ENCODE measurements at places on chromosomes 3 and 15.

GRCh38 chr15:76204916-76205460, 106.3 kb downstream of the ETFA start:
- no peak for DNase-seq

GRCh38 chr3:72821161-72821781, 27.0 kb downstream of the SHQ1 start:
- peak; percentile 52 for DNase-seq

DNA sequence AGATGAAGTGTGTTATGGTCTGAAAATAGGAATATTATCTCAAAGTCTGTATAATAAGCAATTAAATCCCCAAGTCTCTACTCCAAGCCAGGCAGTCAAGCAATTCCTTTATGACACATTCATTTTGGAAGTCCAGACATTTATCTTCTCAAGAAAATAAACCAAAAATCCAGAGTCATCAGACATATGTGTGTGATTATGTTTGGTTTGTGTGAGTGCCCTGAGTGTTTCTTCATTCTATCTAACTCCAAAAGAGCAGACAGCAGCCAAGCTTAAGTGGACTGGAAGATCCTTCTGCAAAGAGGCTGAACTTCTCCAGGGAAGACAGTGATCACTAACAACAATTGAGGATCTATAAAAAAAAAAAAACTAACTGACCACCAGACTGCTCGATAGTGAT, 239.8 kb downstream of the STAG1 start:
- no peak for DNase-seq

DNA sequence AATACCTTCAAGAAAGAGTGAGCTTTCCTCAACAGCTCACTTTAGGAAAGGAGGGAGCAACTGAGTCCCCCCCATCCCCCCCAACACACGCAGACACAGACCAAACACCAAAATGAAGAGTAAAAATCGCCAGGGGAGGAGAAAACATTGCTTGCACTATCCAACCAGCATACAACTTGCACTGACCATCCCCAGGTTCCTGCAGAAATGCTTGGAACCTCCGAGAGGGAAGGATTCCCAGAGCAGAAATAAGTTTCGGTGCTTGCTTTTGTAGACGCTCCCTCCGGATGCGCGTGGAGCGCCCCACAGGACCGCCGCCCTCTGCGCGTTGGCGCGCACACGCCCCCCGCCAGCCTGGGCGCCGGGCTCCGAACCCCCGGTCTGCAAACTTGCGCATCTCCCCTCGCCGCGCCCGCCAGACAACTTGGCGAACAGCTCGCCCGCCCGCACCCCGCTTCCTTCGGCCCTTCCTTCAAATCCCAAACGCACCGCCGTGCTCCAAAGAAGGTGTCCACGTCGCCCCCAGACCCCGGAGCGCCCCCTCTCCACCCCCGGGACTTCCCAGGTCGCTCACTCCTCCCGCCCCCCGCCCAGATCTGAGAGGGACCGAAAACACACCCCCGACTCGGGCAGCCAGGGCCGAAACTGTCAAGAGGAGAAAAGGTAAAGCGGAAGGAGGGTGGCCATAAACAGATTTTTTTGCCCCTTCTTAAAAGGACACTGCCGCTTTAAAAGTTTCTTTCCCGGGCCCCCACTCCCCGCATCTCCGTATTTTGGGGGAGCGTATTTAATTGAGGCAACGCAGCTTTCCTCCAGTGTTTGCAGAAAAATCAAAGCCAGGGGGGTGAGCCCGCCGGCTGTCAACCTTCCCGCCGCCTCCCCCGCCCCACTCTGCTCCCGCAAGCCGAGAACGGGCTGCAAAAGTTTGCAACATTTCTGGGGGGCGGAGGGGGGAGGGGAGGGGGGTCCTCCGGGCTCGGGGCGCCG, 859 bp downstream of the RORA start:
- peak; percentile 8 for DNase-seq

GRCh38 chr3:74643636-74644035, 29.2 kb upstream of the CNTN3 start:
- no peak for DNase-seq

DNA sequence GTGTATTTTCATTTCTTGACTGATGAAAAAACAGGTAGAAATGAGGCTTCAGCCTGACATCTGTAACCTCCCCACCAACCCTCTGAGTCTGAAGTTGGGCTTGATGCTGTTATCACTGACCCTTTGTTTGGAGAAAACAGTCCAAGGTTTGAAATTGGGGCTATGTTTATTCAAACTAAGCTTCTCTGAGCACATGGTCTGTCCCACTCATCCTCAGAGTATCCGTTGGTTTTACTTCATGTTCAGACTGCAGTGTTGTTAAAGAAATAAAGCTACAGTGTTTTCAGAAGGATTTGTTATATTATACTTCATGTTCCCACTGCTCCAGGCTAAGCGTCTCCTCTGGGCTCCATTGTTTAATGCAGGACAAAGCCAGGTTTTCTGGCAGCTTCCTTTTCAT, 6.0 kb downstream of the MAPKBP1 start:
- no peak for DNase-seq

DNA sequence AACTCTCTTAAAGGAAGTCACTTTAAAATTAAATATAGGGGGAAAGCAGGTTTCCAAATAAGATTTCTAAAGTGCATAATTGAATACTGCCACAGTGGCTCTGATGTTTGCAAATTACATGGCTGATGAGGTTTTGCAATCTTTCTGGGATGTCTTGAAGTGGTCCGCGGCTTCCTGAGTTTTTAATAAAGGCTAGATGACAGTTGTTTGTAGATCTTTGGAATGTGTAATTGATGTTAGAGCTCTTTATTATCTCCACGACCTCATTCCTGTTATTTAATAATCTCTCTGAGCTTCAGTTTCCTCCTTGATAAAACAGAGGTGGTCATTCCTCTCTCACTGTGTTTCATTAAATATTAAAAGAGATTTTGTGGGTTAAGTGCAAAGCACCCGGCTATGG, 27.0 kb upstream of the CEMIP start:
- no peak for DNase-seq

- no peak for DNase-seq
These were observed 47.4 kb upstream of the WNT7A start for GRCh38 chr3:13927295-13927694.

GRCh38 chr3:138118612-138119422, 3.4 kb upstream of the DZIP1L start:
- peak; percentile 70 for DNase-seq

DNA sequence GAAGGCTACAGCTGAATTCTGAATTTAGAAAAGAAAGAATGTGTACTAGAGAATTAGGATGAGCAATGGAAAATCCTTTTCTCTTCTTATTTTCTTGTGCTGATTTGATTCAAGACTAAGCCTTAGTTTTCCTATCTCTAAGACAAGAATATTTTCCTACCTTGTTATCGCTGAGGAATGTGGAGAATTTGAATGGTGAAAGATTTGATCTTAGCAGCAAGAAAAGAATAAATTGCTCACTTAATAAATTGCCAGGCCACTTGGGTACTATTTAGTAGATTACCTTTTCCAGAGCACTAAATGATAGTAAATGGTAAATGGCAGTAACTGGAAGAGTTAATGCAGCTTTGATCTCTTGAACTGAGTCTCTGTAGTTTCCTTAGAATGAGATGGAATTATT, 145.7 kb upstream of the MEIS2 start:
- DNase-seq: no peak

- no peak for DNase-seq
These were observed 204.6 kb downstream of the GABRG3 start for GRCh38 chr15:27175472-27176153.

GRCh38 chr15:57167821-57168395, 208.4 kb upstream of the CGNL1 start:
- peak; percentile 80 for DNase-seq

DNA sequence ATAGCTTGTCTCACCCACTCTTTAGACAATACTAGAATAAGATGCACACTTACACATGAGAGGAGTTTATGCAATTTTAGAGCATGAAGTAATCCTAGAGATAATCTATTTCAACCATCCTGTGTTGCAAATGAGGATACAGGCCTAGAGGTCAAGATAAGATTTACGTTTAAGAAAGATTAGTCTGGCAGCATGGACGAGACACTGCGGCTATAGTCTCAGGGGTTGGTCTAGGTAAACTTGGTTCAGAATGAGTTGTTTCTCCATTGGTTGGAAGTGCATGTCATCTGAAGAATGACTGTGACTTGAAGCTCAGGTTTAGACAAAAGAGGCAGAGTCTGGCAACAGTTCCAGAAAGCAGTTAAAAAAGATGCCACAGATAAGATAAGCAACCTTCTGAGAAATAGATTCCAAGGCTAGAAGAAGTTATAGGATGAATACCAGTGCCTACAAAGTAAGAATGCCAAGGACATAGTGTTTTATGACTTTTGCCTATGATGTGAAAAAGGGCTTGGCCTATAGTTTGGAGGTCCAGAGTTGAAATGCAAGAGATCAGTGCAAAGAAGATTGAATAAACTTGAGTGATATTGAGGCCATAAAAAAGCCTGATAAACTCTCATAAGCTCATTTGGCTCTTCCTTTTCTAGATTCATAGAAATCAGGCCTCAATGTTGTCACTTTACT, 631.0 kb downstream of the SQOR start:
- no peak for DNase-seq

- DNase-seq: no peak
These were observed 749.8 kb downstream of the NAALADL2 start for GRCh38 chr3:175608911-175609310.

DNA sequence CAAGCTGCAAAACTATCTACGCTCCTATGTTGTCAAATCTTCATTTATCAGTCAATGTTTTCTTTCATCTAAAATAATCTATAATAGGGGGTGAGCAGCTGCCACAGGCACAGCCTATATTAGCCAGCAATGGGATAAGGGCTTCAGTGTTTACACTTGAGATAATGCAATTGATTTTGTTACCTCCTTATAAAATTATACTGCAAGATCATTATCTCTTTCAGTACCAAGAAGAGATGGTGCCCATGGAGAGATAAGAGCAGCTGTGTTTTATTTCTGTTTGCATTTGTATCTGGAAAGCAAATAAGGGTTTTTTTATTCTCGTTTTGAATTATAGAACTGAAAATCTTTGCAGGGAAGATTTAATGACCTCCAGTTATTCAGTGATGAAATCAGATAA, 68.9 kb downstream of the PLD1 start:
- DNase-seq: no peak

- no peak for DNase-seq
These were observed 15.8 kb downstream of the TGM4 start for GRCh38 chr3:44890258-44890657.

- DNase-seq: no peak
These were observed 207.7 kb downstream of the PLOD2 start for GRCh38 chr3:145953316-145953715.

DNA sequence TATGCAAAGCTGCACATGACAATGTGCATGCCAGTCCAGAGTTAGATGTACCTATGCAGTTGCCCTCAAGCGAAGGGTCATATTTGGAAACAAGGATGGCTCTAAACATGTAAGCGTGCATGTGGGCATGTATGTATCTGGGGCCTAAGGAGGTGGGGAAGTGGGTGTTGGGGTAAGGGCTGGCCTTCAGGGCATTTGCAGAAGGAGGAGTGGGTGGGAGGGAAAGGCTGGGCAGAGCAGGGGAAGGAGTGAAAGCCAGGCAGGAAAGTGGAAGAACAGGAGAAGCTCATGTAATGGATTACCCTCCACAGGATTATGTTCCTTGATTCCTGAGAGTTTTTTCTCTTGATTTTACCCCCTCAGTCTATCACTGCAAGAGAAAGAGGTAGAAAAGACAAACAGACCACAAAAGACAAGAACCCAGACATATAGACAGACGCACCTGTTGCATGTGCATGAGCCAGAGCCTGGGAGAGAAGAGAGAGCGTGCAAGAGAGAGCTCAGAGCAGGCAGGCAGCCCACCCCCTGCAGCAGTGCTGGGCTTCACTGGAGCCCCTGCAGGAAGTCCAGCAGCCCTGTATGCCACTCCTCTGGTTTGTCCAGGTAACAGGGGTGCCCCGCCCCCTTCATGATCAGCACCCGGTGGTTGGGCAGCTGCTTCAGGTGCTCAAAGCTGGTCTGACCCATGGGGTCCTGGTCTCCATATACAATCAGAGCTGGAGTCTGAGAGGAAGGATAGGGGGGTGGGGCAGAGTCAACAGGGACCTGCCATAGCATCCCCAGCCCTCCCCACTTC, 1.8 kb upstream of the PCBP4 start:
- no peak for DNase-seq

DNA sequence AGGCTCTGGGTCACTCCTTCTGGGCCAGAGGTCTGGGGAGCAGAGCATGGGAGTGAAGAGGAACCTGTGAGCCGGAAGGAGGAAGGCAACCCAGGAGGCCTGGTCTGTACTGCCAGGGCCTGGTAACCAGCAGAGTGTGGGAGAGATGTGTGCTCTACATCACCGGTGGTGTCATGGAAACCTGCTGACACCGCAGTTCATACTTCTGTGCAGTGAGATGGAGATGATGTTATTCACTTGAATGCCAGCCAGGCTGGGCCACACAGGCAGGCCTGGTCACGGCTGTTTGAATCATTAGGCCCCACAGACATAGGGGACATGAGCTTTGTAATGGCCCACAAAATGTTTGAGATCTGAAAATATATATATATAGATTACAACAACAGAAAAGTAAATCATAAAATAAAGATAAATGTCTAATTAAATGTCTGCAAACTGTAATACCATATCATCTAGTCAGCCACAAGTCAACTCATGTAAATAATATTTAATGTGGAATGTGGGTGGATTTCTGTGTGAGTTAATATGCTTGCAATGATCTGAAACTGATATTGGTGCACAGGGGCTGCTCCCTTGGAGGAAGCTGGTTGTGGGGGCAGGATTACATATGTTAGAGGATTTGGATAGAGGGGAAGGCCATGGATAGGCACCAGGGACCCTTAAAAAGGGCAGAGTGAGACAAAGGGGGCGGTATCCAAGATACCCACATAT, 108.5 kb upstream of the PFN2 start:
- DNase-seq: peak; percentile 93

DNA sequence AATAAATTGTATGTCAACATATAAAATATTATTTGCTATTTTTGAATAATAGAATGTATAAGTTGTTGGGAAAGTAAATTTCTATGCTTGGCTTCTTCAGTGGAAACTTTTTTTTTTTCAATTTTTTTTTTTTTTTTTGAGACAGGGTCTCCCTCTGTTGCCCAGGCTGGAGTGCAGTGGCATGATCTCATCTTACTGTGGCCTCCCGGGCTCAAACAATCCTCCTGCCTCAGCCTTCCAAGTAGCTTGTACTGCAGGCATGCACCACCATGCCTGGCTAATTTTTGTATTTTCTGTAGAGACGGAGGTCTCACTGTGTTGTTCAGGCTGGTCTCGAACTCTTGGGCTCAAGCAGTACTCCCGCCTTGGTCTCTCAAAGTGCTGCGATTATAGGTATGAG, 16.8 kb downstream of the MBNL1 start:
- DNase-seq: no peak

- peak; percentile 59 for DNase-seq
These were observed 21.7 kb upstream of the TBC1D21 start for GRCh38 chr15:73851689-73852088.

DNA sequence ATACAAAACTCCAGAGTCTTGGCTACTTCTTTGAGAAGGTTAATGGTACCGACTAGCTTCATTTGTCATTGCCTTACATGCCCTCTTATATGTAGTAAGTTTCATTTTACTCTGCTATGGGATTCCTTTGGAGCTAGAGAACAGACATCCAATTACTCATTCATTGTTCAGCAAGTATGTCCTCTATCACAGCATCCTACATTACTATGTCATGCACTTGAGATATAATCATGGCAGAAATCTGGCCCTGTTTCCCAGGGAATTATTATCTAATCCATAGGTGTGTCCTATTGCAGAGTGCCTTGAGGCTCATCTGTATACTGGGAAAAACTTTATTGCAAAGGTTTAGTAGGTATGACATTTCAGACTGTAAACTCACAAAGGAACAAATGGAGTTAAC, 333.1 kb upstream of the NECTIN3 start:
- DNase-seq: peak; percentile 32

GRCh38 chr3:126523745-126524428, at the start of gene CHST13:
CHST13 (plus strand) TSS chr3:126524155; CDS start chr3:126524333, 178 bp downstream.
- no peak for DNase-seq

- no peak for DNase-seq
These were observed 12.2 kb downstream of the RNF111 start for GRCh38 chr15:58999694-59000093.
